Fibroblast of skin of right quadriceps (primary cell): ENCODE measurements at places on chromosomes 12 and 14.

DNA sequence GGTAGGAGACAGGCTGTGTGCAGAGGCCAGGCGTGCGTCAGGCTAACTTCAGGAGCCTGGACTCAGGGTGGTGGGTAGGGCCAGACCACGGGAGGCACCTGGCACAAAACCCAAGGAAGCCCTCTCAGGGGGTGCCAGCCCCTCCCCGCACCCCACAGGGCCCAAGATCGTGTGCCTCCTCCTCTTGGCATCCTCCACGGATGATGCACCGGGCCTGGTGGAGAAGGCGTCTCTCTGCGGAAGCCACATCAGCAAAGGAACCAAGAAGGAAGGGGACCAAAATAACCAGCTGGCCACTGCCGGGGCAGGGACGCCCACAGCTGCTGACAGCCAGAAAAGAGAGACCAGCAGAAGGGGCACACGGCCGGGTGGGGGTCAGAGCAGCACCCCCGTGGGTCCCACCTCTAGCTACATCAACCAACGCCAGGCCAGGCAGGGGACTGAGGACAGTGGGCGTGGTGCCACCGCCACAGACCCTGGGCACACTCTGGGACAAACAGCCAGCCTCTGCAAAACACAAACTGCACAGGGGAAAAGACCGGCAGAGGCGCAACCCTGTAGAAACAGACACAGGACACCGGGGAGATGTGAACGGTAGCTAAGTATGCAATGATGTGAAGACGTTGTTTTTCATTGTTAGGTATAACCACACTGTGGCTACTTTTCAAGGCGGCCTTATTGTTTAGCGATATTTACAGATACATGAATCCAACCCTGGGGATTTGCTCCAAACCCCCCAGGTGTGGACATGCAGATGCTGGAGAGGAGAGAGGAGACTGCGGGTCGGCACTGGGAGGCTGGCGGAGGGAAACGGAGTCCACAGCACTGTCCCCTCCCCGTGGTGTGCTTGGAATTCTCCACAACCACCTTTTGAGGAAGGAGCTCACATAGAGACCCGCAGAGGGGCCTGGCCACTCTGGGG, 26.1 kb upstream of the C14orf180 start:
- DNase-seq, result no peak

GRCh38 chr12:51362747-51363342, 16.4 kb upstream of the CELA1 start:
- no peak for DNase-seq

GRCh38 chr14:90551070-90551704, 154.4 kb downstream of the CALM1 start:
- peak; percentile 28 for DNase-seq

DNA sequence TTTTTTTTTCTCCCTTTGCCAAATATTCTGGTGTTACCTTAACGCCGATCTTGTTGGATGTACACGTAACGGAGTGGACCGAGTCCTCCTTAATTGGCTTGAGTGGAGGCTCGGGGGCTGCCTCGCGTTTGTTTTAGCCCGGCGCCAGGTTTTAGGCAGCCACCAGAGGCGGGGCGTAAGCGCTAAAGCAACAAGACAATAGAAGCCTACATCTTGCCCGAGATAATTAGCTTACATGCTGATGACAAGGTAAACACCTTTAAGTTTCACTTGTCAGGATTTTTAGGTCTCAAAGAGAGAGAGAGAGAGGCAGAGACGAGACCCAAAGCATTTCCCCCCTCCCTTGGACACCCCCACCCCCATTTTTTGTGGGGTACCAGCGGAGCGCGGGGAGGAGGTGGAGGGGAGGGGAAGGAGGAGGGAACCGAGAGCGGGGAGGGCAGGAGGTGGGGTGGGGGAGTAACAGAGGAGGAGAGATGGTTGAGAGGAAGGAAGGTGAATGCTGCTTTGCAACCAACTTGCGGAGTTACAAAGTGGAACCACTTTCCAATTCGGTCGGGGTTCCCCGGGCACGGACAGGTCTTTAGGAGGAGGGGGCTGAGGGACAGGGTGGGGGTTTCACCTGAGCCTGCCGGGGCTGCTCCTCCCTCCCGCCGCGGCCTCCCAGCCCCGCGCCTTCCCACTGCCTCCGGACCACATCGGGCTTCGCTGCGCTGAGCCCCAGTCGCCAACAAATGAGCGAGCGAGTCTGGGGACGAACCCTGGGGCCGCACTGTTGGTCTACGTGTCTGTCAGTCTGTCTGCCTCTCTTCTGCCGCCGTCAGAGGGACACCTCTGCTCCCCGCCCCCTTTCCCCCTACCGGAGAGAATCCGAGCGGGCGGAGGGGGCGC, at the start of gene NKX2-1:
Gene NKX2-1 (minus strand): TSS at position 802 of the 891 bp plus-strand sequence. CDS start 103 bp downstream, at position 699.
- no peak for DNase-seq

- DNase-seq, result no peak
Observed at GRCh38 chr14:99539491-99539890, 58.3 kb downstream of the CCNK start.

DNA sequence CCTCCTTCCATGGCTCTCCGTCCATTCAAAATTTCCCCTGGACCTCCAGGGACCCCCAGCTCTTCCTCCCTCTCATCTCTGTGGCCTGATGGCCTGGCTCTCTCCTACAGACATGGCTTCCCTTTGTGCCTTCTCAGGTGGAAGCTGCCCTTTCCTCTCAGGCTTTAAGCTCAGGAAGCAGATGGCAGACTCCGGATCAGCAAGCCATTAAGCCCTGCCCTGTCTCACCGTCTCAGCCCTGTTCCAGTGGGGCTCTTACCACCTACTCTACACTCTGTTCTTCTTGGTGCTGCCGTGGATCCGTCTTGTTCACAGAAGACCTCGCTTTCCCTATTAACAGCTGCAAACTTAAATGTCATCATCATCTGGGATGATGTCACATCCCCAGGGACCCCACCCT, 33.1 kb downstream of the NPC2 start:
- DNase-seq, result no peak

GRCh38 chr12:79408689-79409088, 282.1 kb downstream of the PAWR start:
- DNase-seq, result no peak

- DNase-seq, result no peak
Observed at GRCh38 chr14:103055695-103056094, 1.7 kb downstream of the CDC42BPB start.

GRCh38 chr14:52724360-52724644, 5.7 kb upstream of the STYX start:
- DNase-seq, result no peak

DNA sequence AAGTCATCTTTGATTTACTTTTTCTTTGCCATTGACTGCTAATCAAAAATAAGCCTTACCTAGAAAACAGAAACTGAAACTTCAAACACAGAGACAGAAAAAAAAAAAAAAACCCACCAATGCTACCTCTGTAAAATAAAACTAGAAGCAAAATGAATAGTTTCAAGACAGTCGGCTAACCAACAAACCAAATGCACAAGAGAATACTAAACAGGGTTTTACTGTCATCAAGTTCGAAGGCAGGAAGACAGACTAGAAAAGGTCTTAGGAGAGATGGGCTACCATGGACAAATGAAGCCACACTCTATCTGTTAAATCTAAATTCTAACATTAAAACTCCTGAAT, 59.5 kb downstream of the SEL1L start:
- no peak for DNase-seq

DNA sequence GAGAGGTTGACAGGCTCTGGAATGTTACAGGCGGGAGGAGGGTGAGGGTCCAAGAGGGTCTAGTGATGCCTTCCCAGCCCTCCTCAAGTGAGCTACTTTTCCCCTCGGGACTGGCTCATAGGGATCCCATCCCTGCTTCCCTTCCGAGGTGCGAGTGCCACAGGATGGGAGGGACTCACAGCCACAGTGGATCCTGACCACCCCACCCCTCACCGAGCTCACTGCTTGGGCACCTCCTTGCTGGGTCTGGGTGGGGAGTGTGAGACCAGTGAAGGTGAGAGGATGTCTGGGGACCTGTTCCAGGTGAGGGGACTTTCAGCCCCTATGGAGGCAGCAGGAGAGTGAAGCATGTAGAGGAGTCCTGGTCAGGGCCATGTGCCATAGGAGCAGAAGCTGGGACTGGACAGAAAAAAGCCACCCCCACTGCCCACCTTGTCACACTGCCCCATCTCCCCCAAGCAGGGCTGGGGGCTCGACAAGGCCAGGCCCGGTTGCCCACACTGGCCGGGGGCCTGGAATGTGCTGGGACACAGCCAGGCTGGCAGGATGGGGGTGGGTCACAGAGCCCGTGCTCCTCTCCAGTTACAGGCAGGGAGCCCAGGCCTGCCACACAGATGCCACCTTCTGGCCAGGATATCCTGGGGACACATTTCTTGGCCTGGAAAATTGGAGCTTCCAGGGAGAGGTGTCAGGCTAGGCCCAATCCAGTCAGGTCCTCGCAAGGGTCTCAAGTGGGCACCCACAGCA, 1.7 kb upstream of the TNS2 start:
- peak; percentile 37 for DNase-seq

DNA sequence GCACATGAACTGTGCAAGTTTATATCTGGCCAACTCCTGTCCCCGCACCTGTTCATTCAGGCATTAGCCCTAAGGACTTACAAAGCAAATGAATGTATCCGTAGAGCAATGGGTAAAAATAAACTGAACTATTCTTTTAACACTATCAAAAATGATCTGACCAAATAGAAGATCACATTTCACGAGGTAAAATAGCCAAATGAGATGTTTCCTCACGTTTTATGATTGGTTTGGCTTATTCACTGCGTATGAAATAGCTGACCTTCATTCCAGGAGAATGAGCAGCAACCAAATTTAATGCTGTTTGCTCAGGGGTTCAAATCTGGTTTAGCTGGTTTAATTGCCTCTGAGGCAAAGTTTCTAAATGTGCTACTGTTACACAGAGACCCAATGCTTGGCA, 216.0 kb upstream of the EEA1 start:
- DNase-seq, result no peak

DNA sequence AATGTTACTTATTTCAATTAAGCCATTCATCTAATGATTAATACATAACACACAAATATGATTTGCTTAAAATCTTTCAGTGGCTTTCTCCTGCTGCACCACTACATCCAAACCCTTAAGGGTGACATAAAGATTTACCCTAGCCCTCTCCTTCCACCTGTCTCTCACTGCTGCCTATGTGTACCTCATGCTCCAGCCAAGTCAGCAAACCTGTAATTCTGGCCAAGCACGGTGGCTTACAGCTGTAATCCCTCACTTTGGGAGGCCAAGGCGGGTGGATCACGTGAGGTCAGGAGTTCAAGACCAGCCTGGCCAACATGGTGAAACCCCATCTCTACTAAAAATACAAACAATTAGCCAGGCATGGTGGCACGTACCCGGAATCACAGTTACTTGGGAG, 31.7 kb upstream of the CERS5 start:
- DNase-seq, result no peak

DNA sequence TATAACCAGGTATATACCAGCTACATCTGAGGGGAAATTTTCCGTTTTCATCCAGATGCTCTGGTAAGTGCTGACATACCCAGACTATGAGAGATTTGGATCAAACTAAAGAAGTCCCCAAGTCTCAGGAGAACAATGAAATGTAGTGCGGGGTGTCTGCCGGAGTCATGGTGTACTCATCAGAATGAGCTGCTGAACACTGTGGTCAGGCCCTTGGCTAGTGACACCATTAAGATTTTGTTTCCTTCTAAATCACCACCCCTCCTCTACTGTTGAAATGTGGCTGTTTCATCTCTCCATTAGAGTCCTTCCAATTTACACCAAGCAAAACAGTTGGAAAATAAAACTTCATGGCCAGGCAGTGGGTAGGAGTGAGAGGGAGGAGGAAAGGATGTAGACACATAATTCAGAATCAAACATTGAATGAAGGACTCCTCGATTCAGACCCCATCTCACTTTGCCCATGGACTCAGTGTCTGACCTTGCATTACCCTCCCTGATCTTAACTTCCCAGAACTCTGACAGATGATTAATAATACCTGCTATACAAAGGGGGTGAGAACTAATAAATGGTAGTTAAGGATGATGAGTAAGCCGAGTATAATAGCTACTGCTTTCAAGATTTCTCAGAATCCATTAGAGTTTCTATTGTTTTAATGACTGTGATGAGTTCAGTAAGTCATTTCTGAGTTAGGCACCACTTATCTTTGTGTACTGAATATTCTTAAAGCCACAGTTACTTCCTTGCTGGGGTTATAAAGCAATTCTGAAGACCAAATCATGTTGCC, 127.4 kb downstream of the CRADD start:
- peak; percentile 77 for DNase-seq

GRCh38 chr12:4107911-4108697, 165.5 kb upstream of the CCND2 start:
- DNase-seq, result no peak

GRCh38 chr12:80015660-80016059, 80.8 kb upstream of the PPP1R12A start:
- DNase-seq, result no peak

GRCh38 chr12:54259194-54260011, 20.5 kb downstream of the CBX5 start:
- DNase-seq, result peak; percentile 93

DNA sequence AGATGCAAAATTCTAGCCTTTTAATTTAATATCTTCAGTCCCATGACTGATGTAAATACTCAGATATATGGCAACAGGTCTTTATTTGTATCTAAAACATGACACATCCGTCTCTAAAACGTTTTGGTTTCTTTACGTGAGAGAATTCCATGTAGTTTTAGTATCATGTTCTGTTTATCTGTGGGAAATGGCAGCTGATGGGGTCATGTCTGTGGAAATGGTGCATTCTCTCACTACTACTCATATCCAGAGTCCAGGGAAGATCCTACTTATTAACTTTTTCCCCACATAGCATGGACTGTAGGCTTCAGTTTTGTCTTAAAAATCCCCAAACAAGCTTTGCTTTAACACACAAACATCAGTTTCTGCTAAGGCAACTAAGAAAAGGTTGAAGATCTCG, 53.8 kb downstream of the SPTLC2 start:
- peak; percentile 73 for DNase-seq

- DNase-seq, result no peak
Observed at GRCh38 chr14:59828276-59828675, 42.3 kb downstream of the RTN1 start.

DNA sequence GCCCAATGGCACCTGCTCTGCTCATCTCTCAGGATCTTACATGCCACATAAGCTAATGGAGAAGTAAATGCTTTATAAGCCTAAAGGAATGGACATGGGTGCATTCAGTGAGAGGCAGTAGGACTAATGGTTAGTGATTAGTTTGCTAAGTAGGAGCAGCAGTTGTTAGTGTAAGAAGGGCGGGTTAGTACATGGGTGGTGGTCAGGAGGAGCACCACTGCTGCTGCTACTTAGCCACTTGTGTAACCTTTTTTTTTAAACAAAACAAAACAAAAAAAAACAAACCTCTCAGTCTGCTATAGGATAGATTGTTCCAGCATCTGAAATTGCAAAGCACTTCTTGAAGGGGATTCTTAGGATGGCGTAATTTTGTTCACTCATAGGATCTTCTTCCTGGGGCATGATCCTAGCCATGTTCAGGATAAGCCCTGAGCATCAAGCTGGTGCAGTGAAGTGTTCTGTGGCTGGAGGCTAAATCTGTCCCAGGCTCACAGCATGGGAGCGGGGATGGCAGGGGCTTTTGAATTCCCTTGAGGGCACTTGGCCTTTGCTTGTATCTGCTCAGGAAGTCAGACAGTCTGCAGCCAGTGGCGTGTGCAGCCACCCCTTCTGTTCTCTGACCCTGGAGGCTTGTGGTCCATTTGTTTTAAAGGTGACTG, 63.6 kb downstream of the CHST11 start:
- no peak for DNase-seq

GRCh38 chr14:105055334-105055733, 9.9 kb downstream of the GPR132 start:
- no peak for DNase-seq

- no peak for DNase-seq
Observed at GRCh38 chr14:64730681-64731080, 26.5 kb downstream of the PLEKHG3 start.
